ENCODE measurements at places on chromosomes 11 and 22.
A peak's percentile ranks its signal among the peaks of the same experiment; 100 is the strongest.

GRCh38 chr22:32501836-32502752, 27.5 kb downstream of the FBXO7 start:
- no peak for DNase-seq

GRCh38 chr11:13062115-13062514, 53.0 kb downstream of the RASSF10 start:
- no peak for DNase-seq

- no peak for DNase-seq
Measured at GRCh38 chr11:113148652-113149051, 165.7 kb upstream of the TTC12 start.

DNA sequence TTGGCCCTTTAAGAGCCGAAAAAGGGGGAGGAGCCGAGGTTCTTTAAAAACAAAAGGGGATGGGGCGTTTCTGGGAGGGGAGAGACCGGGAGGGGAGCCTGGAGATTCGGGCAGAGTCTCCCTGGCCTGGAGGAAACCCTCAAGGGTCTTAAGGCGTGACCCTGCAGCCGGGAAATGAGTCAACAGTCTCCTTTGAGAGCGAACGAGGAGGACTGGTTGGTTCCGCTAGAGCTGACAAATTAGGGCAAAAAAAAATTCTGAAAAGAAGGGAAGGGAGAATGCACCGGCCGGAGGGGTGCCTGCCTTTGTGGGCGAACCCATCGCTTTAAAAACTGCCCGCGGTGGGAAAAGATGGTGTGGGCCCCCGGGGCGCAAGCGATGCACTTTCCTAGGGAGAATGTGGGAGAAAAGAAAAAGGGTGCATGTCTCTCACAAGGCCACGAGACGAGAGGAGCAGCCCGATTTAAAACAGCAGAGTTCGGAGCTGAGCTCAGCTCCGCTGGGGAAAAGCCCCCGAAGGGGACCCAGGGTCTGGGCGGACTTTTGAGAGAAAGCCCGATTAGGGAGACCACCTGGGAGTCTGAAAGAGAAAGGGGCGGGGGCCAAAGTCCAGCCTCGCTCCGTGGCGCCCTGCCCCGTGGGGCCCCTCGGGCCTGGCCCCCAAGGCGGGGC, 874 bp downstream of the ZFTA start:
- peak; percentile 84 for DNase-seq

GRCh38 chr11:12174477-12175143, 64.2 kb downstream of the MICAL2 start:
- no peak for DNase-seq

DNA sequence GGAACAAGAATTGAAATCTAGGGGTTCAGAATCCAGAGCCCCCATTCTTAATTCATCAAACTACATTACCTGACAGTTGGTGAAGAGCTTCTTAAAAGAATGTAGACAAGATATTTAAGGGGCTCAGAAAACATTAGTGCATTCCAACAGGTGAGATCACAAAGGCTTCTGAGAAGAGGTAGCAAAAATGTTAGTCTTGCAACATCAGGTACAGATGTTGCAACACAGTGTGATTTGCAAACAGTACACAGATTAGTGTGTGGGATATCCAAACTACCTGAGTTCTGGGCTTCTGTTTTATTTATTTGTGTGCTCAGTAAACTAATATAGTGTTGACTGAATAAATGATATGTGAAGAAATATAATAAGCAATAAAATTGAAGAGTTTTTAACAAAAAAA, 11.8 kb downstream of the CASP4 start:
- peak; percentile 8 for DNase-seq

DNA sequence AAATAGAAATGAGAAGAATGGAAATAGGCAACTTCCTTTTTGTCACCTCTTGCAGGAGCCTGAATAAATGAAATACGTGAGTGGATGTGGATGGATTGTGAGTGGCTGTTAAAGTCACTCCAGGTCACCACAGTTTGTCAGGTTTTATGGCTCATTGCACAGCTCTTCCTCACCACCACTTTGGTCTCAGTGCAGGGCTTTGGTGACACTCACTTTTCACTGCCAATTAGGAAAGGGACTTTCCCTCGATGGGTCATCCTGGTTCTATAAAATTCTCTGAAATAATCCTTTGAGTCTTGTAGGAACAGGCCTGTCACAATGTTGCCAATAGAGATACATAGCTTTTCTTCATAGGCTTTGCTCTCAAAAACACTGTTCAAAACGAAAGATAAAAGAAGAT, 172.4 kb upstream of the C11orf87 start:
- DNase-seq: no peak

GRCh38 chr11:47891886-47892285, 43.7 kb upstream of the NUP160 start:
- no peak for DNase-seq

- no peak for DNase-seq
Measured at GRCh38 chr11:34977089-34977912, 60.9 kb downstream of the PDHX start.

Data from small intestine (tissue), 16 donors.